ENCODE measurements at places on chromosomes 13 and 19.

DNA sequence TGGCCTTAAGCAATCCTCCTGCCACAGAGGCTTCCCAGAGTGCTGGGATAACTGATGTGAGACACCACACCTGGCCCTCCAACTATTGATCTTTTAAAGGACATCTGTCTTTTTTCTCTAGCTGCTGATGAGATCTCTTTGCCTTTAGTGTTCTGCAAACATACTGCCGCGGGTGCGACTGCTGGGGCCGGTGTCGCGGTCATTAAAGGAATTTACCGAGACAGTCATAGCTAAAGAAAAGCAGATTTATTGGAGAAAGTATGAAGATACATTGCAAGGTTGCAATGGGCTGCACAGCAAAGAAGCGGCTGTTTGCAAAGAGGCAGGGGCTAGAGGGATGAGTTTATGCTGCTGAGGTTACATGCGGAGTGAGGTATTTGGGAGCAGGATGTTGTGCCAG is 31.2 kb upstream of the LRRC4B start:
- DNase-seq, result no peak

GRCh38 chr19:38723606-38723965 is 20.7 kb downstream of the CAPN12 start:
- no peak for DNase-seq

- DNase-seq, result no peak
Observed at GRCh38 chr13:43838909-43839308, 40.6 kb downstream of the CCDC122 start.

- DNase-seq, result no peak
Observed at GRCh38 chr13:97631158-97631557, 197.2 kb downstream of the RAP2A start.

GRCh38 chr13:39897636-39898035 is 242.2 kb downstream of the COG6 start:
- DNase-seq, result no peak

DNA sequence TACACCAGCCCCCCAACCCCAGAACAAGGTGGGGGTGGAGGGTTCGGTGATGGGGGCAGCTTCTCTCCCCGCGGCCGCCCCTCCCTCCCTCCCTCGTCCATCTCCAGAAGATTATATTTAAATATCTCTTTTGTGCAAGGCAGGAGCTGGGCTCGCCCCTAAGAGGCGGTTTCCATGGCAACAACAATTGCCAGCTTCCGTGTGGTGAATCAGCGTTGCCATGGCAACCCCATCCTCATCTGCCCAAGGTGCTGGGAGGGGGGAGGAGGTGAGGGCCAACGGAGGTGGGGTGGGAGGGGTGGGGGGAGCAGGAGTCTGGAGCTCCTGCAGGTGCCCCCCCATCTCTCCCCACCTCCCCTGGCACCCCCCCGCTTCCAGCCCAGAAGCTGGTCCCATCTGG is 46.4 kb downstream of the CELF5 start:
- peak; percentile 8 for DNase-seq

DNA sequence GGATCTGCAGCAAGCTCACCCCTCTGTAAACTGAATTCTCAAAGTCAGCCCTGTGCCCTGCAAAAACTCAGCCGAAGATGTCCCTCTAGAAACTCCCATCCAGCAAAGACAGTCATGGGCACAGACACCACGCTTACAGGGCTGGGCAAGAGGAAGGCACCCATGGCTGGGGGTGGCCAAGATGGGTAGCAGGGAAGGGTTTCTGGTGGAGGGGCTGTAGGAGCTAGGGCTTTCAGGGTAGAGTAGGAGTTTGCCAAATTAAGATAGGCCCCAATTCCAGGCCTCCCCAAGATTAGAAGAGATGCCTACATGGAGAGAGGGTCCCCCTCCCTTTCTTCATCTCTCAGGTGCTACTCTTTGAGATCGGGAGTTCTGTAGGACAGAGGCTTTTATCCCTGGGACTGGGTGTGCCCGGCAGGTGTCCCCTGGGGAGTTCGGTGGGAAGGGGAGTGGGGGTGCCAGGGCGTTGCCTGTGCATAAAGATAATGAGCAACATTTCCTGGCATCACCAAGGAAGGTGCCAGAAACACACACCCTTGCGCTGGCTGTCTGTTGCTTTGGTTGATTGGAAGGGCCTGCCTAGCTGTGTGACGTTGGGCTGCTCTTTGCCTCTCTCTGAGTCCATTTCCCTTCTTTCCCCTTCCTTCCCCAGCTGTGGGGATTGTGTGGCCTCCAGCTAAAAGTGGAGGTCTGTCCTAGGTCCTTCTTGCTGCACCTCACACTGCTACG is 9.4 kb downstream of the NRTN start:
- no peak for DNase-seq

- no peak for DNase-seq
Observed at GRCh38 chr13:92589955-92590354, 636.7 kb upstream of the GPC6 start.

- DNase-seq, result no peak
Observed at GRCh38 chr13:96200810-96201209, 110.9 kb downstream of the HS6ST3 start.

GRCh38 chr19:37251308-37252229 is 33.6 kb downstream of the ZNF383 start:
- peak; percentile 97 for DNase-seq

- DNase-seq, result no peak
Observed at GRCh38 chr13:24745516-24745860, 18.5 kb upstream of the RNF17 start.

DNA sequence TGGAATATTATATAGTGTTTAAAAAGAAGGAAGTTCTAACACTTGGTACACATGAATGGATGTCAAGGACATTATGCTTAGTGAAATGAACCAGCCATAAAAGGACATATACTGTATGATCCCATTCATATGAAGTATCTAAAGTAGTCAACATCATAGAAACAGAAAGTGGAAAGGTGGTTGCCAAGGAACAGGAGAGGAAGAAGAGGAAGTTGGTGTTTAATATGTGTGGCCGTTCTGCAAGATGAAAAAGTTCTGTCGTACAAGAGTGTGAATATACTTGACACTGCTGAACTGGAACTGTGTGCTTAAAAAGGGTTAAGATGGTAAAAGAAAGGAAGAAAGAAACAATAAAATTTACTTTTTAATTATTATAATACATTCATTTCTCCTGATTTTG is 33.1 kb upstream of the C1QTNF9 start:
- DNase-seq, result no peak

GRCh38 chr13:109985871-109986450 is 199.6 kb upstream of the IRS2 start:
- DNase-seq, result no peak

GRCh38 chr19:7783991-7784423 is 21.0 kb downstream of the CLEC4M start:
- DNase-seq, result no peak

GRCh38 chr19:38565691-38566105 is 52.1 kb downstream of the MAP4K1 start:
- no peak for DNase-seq

- DNase-seq, result no peak
Observed at GRCh38 chr19:8673276-8673891, 25.2 kb downstream of the ACTL9 start.

DNA sequence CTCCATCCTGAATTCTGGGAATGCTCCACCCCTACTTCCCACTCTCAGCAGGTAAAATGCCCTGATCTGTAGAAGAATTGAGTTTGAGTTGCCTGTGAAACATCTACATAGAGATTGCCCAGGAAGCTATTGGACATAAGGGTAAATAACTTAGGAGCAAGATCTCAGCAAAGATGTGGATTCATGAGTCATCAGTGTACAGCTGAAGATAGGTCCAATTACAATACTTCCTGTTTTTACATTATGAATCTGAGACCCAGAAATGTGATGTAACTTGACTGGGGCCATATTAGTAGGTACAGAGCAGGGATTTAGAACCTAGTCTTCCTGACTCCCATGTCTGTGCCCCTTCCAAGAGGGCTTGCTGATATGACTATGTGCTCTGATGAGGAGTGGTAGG is 79.4 kb upstream of the FNDC3A start:
- no peak for DNase-seq

DNA sequence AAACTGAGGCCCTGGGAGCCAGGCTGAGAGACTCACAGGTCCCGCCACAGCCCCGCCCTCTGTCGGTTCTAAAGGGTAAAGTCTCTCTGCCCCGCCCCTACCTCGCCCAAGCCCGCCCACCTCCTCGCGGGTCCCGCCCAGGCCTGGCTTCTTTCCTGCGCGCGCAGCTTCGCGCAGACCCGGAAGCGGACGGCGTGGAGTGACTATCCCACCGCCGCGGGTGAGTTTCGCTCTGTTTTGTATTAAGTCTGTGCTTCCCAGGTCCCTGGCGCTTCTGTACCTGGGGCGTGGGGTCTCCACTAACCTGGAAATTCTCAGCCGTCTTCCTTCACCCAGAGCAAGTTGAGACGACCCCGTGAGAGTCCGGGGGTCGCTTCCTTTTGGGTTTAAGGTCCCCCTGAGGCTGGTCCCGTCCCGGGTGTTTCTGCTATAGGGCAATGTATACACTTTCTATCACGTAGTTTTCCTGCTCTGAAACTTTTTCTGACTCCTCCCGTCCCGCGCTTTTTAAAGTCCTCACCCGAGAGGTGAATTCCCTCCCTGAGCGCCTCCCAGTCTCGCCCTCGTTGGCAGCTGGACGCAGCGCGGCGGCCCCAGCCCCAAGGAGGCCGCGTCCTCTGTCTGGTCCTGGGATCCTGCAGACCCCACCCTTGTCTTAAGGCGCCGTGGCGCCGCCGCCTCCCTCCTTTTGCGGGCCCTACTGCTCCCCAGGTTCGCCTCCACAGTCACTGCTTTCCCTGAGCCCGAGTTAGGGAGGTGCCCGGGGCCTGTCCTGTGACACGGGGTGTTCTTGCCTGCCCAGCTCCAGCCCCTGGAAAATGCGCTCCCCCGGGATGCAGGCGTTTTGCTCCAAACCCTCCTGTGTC is at the start of gene ZNF765:
ZNF765 (plus strand) TSS at position 176 of the 866 bp plus-strand sequence. CDS start 2,867 bp downstream, outside the sequence.
- DNase-seq, result peak; percentile 89

DNA sequence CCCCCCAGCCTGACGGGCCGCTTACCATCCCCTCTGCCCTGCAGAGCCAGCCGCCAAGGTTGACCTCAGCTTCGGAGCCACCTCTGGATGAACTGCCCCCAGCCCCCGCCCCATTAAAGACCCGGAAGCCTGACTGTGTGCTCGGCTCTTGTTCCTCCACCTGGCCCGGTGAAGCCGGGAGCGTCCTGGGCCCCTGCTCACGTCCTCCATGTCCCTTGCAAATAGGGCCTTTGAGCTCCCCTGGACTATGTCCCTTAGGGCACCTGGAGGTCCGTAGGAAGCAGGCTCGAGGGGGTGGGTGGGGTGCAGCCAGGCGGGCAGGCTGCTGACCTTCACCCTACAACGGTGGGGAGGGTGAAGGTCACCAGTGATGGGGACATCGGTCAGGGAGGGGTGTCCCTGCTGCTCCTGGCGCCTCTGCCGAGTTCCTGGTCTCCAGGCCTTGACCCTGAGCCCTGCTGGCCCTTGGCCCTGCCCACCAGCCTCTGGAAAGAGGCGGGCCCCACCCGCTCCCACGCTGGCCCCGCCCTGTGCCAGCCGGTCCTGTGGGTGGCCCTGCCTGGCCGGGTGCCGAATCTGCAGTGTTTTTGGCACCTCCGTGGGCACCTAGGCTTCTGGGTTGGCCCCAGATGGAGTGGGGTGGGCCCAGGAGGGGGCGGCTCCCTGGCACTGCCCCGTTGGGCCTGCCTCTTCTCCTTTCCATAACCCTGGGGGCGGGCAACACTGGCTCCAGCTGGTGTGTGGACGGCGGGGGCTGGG is 3.3 kb downstream of the ATP5F1D start:
- peak; percentile 20 for DNase-seq

DNA sequence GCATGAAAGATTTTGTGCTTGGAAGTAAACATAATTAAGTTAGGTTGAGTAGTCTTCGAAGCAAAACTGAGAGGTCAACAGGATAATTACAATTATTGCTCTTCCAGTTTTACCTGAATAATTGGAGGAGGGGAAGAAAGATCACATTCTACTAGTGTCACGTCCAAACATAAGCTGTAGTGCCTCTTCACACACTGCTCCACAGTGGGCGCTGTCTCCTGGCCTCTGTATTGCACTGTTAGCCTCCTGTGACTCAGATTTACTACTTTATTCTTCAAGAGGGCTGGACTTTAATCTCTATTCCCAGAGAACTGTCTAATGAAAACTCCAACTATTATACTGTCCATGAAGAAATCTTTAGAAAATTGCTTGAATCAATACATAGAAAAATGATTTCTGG is 62.9 kb downstream of the TRPC4 start:
- no peak for DNase-seq

GRCh38 chr13:81990652-81991051 is 1649.7 kb upstream of the SPRY2 start:
- no peak for DNase-seq

GRCh38 chr19:51503286-51503817 is 1.8 kb upstream of the SIGLEC12 start:
- no peak for DNase-seq

DNA sequence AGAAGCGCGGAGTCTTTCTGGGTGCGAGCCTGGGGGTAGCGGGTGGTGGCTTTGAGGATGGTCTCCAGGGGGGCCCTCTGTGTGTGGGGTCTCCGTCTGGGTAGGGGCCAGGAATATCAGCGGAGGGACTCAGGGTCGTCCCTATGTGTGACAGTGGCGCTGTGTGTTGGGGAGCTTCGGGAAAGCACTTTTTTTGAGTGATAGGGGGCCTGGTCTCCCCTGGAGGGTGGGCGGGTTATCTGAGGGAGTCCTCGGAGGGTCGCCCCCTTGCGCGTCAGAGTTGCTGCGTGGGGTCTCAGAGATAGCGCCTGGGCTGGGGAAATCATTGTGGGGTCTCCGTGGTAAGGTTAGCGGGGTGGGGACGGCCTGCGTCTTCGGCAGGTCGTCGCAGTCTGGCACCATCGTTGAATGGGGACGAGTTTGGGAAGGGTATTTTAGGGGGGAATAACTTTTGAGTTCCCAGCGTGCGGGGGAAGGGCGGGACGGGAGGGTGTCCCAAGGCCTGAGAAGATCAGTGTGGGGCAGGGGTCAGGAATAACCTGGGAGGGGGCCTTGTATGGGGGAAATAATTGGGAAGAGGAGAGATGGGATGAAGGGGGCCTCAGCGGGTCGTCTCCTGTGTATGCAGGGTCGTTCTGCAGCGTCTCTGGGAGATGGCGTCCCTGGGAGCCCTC is 857 bp downstream of the IER2 start:
- no peak for DNase-seq

DNA sequence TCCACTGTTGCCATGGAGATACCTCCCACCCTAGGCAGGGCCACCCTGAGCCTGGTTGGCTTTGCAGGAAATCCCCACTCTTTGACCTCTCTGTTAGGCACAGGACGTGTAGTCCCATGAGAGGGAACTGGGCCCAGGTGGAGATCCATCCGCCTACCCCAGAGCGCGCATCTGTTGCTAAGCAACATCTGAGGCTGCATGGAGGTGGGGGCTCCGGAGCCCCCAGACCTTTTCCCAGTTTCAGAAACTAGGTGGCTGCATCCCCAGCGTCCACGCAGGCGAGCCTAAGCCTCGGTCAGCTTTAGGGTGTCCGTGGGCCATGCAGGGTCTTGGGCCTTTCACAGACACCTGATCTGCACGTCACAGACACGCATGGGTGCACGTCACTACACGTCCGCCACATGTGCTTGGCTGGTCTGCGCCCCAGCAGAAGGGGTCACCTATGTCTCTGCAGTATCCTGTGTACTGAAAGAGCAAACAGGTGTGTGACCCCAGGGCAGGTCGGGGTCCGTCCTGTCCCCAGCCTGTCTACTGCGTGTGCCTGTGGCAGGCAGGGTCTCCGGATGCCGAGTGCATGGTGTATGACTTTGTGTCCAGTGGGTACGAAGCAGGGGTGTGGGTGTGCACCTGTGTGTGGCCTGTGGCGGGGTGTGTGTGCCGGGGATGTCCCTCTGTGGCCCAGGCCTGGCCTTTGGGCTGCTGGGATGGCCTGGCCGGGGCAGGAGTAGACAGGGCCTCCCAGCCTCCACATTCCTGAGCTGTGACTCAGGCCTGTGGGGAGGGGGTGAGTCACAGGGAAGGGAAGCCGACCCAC is 4.1 kb upstream of the CIRBP start:
- DNase-seq, result no peak
